ENCODE measurements at places on chromosomes 7 and 10.

- no peaks in the 10 kb centered on the region for H3K27me3 ChIP-seq
- peaks cover 20% of the 10 kb centered on the region for H3K36me3 ChIP-seq
- peak overlapping the region; percentile 61 for H3K27ac ChIP-seq
- DNase-seq, result no peak
- H3K4me1 ChIP-seq, result peaks cover 69% of the 10 kb centered on the region
- peak overlapping the region; percentile 96 for H3K4me3 ChIP-seq
Observed at GRCh38 chr10:73872190-73872710, 2.1 kb downstream of the CAMK2G start.

DNA sequence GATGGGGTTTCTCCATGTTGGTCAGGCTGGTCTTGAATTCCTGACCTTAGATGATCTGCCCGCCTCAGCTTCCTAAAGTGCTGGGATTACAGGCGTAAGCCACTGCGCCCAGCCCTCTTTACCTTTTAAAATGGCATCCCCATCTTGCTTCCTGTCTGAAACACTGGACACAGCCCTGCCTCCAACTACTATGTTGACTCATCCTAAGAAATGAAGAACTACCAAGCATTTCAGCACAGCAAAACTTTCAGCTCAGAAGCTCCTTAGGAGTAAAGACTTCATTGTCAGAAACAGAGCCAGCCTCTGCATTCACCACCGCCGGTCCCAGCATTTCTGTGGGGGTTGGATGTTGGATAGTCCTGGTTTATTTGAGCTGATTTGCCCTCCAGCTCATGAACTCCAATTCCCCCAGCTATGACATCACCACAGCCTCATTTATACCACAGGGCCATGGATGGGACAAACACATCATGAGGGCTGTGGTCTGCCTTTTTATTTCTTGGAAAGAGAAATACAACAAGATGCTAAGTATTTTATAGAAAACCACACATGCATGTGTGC lies 123.5 kb downstream of the ADCY1 start:
- H3K4me3 ChIP-seq, result no peak overlapping the region
- no peaks in the 10 kb centered on the region for H3K36me3 ChIP-seq
- DNase-seq, result peak; percentile 33
- H3K27me3 ChIP-seq, result no peaks in the 10 kb centered on the region

DNA sequence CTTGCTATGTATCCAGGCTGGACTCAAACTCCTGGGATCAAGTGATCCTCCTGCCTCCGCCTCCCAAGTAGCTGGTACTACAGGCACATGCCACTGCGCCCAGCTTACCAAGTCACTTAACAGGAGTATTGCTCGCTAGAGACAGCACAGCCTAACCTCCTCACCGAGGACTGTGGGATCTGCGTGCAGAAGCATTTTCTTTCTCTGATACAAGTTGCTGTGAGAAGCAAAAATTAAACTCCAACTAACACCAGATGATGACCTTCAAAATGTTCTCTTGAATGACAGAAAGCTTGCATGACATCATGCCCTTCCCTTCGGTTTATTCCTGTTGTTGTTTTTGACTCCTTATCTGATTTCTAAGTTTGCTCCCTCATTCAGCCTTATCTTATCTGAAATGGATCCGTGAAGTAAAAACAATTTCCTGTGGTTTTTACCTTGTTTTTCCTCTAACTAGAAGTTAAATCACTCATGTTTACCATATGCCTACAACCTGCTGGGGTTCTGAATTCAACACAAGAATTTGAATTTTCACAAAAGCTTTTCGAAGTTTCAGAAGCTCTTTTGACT lies 94.4 kb upstream of the KIF5B start:
- no peak for DNase-seq
- H3K4me3 ChIP-seq, result no peak overlapping the region
- no peaks in the 10 kb centered on the region for H3K27me3 ChIP-seq
- no peaks in the 10 kb centered on the region for H3K36me3 ChIP-seq
- H3K4me1 ChIP-seq, result peaks cover 25% of the 10 kb centered on the region

DNA sequence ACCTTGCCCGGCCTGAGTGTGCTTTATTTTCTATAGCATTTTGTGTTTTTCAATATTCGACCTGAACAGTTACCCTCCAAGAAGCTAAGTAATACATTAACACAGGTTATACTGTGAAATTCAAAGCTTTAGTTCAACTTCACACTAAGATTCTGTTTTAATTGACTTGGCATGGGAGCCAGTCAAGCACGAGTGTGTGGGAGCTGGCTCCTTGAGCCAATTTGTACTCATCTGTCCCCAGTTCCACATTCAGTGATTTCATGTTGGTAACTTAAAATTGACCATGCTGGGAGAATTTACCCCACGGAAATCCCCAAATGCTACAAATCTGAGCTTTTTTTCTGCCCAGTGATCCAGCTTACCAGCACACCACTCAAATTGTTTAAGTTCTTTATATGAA lies 20.3 kb downstream of the TSPAN12 start:
- no peak for DNase-seq
- H3K4me3 ChIP-seq, result no peak overlapping the region
- H3K4me1 ChIP-seq, result no peaks in the 10 kb centered on the region
- no peak overlapping the region for H3K27ac ChIP-seq
- H3K36me3 ChIP-seq, result no peaks in the 10 kb centered on the region

DNA sequence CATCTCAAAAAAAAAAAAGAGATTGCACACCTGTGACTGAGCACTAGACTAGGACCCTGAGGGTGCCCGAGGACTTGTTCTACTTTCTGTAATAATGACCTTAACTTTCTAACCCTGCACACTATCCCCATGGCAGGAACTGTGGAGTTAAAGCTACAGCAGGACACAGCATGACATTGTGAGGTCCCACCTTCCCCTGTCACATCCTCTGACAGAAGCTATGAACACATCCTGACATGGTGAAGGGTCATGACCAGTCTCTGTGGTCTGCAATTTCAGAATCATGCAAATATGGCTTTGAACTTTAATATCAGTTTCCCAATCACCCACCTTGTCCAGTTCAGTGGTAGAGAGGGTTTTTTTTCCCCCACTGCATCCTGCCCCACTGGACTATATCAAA lies 18.5 kb upstream of the SAR1A start:
- no peaks in the 10 kb centered on the region for H3K4me1 ChIP-seq
- DNase-seq, result no peak
- no peaks in the 10 kb centered on the region for H3K36me3 ChIP-seq
- H3K27me3 ChIP-seq, result no peaks in the 10 kb centered on the region
- H3K4me3 ChIP-seq, result no peak overlapping the region

DNA sequence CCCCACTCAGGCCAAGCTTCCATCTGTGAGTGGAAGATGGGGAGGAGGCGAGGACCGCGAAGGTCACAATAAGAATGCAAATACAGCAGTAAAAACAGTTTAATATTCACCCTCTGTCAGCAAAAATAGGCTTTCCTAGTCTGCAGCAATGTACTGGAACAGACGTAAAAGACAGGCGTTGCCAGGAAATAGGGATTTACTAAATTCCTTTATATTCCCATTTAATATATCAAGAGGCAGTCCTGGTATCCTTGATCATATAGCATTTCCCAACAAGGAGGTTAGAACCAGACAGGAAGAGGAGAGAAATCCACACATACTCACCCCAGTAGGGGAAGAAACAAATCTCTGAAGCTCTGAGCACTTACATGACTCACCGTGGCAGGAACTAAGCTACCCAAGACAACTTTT lies 1054.9 kb upstream of the C7orf33 start:
- H3K36me3 ChIP-seq, result no peaks in the 10 kb centered on the region
- no peak overlapping the region for H3K27ac ChIP-seq
- no peaks in the 10 kb centered on the region for H3K4me1 ChIP-seq
- H3K4me3 ChIP-seq, result no peak overlapping the region

DNA sequence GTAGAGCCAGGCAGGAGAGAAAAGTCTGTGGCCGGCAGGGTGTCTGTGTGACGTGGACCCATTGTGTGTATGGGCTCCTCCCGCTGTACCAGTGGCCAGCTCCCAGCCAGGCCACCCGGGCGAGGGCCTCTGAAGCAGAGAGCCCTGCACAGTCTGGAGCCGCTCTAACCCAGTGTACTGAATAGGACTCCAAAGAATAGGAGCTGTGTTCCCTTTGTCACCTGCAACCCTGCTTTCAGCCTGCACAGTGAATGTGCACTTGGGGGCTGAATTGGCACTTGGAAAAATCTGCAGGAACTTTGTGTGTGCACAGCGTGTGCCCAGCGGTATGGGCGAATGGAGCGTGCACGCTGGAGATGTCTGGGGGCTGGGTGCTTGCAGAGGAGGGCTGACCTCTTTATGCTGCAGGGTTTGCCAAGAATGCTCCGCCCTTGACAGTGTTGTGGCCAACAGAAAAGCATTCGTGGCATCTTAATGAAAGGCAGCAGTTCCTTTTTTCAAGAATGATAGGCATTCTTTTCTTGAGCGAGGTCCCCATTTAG lies 216.2 kb downstream of the AUTS2 start:
- no peak for DNase-seq
- H3K27ac ChIP-seq, result no peak overlapping the region
- no peaks in the 10 kb centered on the region for H3K36me3 ChIP-seq
- H3K4me3 ChIP-seq, result peak overlapping the region; percentile 20
- H3K4me1 ChIP-seq, result peaks cover 4% of the 10 kb centered on the region

- peak overlapping the region; percentile 68 for H3K27ac ChIP-seq
- no peak overlapping the region for H3K4me3 ChIP-seq
- peak; percentile 32 for DNase-seq
- H3K4me1 ChIP-seq, result peaks cover 13% of the 10 kb centered on the region
- H3K27me3 ChIP-seq, result no peaks in the 10 kb centered on the region
Observed at GRCh38 chr7:99267481-99267840, 5.2 kb upstream of the MYH16 start.

GRCh38 chr10:132943791-132944404 lies 1.5 kb upstream of the CFAP46 start:
- no peak for DNase-seq
- no peak overlapping the region for H3K4me3 ChIP-seq
- H3K36me3 ChIP-seq, result no peaks in the 10 kb centered on the region
- H3K4me1 ChIP-seq, result no peaks in the 10 kb centered on the region
- H3K27me3 ChIP-seq, result peaks cover 8% of the 10 kb centered on the region

DNA sequence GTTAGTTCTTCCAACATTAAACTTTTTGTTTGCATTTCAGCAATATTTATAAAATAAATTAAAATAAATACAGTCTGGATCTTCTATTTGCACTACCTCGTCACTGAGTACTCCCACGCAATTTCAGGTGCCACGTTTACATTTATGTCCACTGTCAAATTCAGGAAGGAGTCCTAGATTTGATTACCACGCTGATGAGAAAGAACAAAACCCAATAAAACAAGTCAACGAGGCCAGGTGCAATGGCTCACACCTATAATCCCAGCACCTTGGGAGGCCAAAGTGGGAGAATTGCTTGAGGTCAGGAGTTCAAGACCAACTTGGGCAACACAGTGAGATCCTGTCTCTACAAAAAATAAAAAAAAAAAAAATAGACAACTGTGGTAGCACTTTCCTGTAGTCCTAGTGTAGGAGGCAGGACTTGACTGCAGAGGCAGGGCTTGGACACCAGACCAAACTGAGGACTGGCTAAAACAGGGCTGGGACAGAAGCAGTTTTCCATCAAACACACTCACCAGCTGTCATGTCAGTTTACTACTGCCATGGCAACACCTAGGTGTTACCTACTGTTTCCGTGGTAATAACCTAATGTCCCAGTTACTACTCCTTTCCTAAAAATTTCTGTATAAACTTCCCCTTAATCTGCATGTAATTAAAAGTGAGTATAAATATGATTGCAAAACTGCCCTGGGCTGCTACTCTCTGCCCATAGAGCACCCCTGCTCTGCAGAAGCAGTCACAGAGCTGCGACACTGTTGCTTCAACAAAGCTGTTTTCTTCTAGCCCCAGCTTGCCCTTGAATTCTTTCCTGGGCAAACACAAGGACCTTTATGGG lies 341.7 kb downstream of the PARD3 start:
- no peaks in the 10 kb centered on the region for H3K27me3 ChIP-seq
- H3K36me3 ChIP-seq, result no peaks in the 10 kb centered on the region
- DNase-seq, result no peak
- H3K27ac ChIP-seq, result no peak overlapping the region
- H3K4me1 ChIP-seq, result no peaks in the 10 kb centered on the region
- no peak overlapping the region for H3K4me3 ChIP-seq

DNA sequence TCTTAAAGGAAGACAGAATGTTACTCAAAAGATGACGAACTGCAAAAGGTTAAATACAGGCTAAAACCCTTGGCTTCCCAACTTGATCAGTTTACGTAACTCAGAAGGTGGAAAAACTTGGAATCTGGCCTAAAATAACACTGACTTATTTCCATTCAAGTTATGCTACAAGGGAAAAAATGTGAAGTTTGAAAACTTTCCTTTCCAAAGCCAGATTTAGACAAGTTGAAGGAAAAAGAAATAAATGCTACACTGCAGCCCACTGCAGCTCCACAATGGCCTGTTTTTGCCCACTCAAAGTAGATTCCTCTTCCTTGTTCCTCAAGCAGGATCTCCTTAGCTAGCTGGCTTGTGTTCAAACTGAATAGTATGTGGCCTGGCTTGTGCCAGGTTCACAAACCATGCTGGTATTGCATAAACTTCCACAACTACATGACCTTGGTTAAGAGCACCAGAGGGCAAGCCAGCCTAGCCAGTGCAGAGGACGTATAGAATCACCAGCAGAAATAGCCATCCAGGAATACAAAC lies 166.2 kb downstream of the CPEB3 start:
- H3K4me3 ChIP-seq, result no peak overlapping the region
- peak; percentile 67 for DNase-seq
- no peaks in the 10 kb centered on the region for H3K36me3 ChIP-seq
- H3K4me1 ChIP-seq, result peaks cover 41% of the 10 kb centered on the region

- H3K27ac ChIP-seq, result peak overlapping the region; percentile 31
- no peak overlapping the region for H3K4me3 ChIP-seq
- DNase-seq, result no peak
- H3K4me1 ChIP-seq, result no peaks in the 10 kb centered on the region
Observed at GRCh38 chr7:25754333-25754732, 397.7 kb upstream of the NFE2L3 start.

- H3K27ac ChIP-seq, result no peak overlapping the region
- DNase-seq, result no peak
Observed at GRCh38 chr7:48992816-48993215, 68.5 kb downstream of the CDC14C start.

DNA sequence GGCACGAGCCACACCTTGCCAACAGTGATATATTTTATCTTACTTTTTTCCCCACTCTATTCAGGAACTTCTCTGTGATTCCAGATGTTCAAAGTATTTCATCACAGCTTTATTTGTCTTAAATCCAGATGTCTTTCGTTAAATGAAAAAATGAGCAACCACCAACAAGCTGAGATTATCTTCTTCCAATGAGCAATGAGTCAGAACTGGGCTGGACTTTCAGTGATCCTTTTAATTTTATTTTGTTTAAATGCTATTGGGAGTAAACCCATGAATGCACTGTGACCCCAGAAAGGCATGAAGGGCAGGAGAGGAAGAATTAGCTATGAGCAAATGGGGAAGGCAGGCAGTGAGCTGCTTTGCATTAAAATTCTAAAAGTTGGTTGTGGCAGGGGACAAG lies 77.6 kb upstream of the IMMP2L start:
- H3K4me3 ChIP-seq, result no peak overlapping the region
- H3K27ac ChIP-seq, result no peak overlapping the region
- no peak for DNase-seq
- no peaks in the 10 kb centered on the region for H3K4me1 ChIP-seq

DNA sequence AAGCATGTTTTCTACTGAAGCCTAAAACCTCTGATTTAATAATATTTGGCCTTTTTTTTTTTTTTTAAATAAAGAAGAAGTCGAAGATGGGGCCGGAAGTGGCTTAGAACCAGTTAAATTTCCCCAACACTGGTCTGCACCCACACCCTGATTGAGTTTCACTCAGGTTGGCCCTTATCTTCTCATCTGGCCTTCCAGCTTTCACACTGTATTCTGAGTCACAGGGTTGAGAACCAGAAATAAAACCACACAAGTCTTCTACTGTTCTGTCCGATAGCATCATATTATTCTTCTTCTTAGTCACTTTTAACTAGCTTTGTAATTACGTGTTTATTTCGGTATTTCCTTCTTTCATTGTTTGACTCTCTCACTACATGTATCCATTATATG lies 9.9 kb downstream of the ZNF365 start:
- no peaks in the 10 kb centered on the region for H3K4me1 ChIP-seq
- no peak overlapping the region for H3K4me3 ChIP-seq
- H3K36me3 ChIP-seq, result no peaks in the 10 kb centered on the region
- H3K27ac ChIP-seq, result no peak overlapping the region
- H3K27me3 ChIP-seq, result no peaks in the 10 kb centered on the region

Measured in ascending aorta (tissue), 2 donors.